Esophagus squamous epithelium (tissue), 5 donors: ENCODE measurements at places on chromosomes 1 and 21.

DNA sequence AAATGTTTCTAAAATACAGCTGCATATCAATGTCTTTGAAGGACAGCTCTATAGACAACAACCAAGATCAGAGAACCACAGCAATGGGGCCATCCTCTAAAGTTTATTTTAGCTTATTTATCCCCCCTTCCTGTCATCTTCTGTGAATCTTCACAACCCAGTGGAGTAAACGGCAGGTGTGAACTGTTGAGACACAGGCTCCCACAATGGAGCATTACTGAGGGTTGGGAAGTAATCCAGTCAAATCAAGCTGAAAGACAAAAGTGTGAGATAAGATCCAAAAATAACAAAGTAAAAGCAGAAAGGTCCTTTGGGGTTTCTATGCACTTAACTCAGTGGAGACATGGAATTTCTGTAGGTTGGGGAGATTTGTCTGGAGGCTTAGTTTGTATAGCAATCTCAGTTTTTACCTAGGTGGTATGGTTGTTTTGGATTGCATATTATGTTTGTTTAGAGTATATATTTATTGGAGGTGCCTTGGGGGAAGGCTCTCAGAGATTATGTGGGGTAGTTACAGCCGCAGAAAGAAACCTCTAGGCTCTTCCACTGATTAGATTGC is 286.9 kb upstream of the ADGRL2 start:
- no peak for DNase-seq

GRCh38 chr1:48493970-48494769 is 22.2 kb upstream of the SPATA6 start:
- DNase-seq: no peak

GRCh38 chr1:7616076-7616832 is 154.8 kb upstream of the VAMP3 start:
- DNase-seq: no peak

DNA sequence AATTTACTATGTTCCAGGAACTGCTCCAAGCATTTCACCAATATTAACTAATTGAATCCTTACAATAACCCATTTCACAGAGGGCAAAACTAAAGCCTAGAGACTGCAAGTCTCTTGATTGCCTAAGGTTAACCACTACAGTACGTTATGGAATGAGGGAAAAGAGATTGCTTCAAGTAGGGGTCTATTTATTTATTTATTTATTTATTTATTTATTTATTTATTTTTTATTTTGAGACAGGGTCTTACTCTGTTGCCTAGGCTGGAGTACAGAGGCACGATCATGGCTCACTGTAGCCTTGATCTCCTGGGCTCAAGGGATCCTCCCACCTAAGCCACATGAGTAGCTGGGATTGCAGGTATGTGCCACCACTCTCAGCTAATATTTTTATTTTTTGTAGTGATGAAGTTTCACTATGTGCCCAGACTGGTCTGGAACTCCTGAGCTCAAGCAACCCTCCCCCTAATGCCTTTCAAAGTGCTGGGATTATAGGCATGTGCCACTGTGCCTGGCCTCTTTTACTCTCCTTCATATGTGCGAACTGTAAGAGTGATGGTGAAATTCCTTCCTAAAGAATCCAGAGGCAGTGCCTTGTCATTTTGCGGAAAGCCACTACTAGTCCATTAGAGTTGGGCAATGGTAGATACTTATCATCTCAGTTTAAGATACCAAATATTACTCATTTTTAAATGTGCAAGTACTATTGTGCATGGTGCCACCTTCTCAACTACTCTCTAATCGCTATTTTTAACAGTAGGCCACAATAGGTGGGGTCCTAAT is 65.7 kb upstream of the CYP2J2 start:
- no peak for DNase-seq
